ENCODE measurements at places on chromosomes 4 and X.

- DNase-seq, result no peak
Observed at GRCh38 chr4:127856813-127857447, 23.8 kb upstream of the PLK4 start.

DNA sequence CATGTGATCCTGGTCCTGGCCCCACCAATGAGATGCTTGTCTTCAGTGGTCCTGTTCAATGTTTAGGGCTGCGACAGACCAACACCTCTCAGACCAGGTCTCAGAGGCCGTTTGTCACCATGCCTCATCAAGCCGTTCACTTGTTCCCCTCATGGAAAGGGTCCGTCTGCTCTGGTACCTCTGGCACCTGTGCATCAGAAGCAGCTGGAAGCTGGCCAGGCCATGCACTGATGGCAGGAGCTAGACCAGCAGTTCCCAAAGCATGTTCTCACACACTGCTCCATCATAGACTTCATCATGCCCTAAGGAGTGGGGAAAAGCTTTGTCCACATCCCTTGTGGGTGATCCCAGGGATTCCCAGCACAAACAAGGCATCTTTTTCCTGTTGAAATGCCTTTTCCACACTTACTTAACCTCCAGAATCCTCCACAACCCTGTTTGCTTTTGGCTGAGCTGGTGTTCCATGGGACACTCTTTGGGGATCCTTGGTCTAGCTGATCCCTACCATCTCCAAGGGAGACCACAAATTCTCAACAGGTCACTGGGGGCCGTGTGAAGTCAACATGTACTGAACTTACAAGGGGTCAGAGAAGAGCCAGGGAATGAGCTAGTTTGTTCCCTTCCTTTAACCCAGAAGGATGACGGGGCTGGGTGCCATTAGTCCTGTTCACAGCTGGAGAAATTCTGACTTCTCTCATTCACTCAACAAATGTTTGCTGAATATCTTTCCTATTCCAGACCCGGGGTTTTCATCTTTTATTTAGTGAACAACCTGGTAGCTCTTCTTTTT lies 21.8 kb downstream of the SH3TC1 start:
- DNase-seq, result no peak

DNA sequence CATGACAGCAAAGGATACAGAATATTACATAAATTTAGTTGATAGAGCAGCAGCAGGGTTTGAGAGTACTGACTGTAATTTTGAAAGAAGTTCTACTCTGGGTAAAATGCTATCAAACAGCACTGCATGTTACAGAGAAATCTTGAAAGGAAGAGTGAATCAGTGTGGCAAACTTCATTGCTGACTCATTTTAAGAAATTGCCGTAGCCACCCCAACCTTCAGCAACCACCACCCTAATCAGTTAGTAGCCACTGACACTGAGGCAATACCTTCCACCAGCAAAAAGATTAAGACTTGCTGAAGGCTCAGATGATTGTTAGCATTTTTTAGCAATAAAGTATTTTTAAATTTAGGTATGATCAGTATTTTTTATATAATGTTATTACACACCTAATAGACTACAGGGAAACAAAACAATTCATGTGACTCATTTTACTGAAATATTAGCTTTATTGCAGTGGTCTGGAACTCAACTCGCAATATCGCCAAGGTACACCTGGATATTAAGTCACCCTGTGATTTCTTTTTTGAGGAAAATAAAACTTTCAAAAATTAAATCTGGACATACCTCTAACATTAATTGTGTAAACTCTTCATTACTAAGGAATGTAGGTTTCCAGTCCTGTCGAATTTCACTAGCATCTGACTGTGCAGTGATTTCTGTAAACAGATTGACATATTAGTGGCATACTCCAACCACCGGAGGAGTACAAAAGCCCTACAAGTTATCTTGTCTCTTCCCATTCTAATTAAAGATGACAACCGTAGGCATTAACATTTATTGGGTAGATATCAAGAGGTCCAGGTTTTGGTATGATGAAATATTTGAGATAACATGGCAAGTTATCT lies 71.1 kb downstream of the CLOCK start:
- no peak for DNase-seq

GRCh38 chrX:134752981-134753717 lies 94.9 kb upstream of the PLAC1 start:
- no peak for DNase-seq

DNA sequence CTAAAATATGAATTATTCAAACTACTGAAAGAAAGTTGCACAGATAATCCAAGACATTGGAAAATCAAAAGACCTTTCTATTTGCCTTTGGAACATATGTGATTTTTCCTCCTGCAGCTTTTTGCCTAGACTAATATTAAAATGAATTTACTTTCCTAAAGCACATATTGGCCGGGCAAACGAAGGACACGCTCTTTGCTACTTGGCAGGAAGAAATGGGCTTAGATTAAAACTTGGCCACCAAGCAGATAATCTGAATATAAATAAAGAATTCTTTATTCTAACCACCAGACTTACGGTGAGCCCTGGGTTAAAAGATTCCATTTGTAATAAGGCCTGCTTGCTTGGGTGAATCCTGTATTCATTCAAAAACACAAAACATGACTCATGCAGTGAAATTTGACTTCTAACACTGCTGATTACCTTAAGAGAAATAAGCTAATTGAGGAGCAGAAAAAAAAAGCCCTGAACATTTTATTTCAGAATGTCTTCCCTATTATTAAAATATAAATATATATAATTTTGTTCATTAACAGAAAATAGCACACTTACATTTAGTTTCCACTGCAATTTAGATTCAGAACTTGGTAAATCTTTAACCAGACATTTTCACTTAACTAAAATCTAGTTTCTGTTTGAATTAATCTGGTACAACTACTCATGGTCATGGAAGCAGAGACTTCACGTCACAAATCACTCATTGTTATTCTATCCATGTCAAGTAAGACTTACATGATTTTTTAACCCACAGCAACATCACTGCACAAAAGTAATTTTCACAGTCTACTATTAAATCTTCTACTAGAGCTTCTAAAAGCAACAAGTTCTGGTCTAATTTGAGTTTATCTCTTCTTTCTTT lies 116.1 kb upstream of the PLAC1 start:
- DNase-seq, result no peak

DNA sequence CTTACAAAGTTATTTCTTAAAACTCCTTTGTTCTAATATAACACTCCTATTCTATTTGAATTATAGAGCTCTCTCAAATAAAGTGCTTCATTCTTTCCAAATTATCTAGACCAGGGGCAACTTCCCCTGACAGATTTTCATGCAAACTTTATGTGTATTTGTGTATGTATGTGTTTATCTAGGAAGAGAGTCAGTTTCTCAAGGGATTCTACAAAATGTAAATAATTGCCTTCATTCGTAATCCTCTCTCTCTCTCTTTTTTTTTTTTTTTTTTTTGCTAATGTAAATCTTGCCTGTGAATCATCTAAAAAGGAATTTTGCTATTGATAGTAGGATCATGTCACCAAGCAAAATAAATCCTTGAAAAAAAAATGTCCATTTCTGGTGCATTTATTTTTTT lies 38.9 kb upstream of the RBPJ start:
- DNase-seq, result no peak

Data from A549 (cell line).